ENCODE measurements at places on chromosomes 11 and 22. TPM values are rescaled to one million over a fixed set of nuclear protein-coding genes. Genes with fewer than 3 reads are reported as not detected.
A peak's percentile ranks its signal among the peaks of the same experiment; 100 is the strongest.

Gene NXPE4
- 64.4 TPM for total RNA-seq

- no peak for DNase-seq
Measured at GRCh38 chr11:20075627-20076026, 84.6 kb downstream of the DBX1 start.

Gene ALDH3B2
- not detected for total RNA-seq

- no peak for DNase-seq
Measured at GRCh38 chr11:95108671-95109551, 19.3 kb downstream of the ENDOD1 start.

Gene GRAMD4
- total RNA-seq = 197 TPM

- DNase-seq = no peak
Measured at GRCh38 chr11:107275632-107276031, 182.0 kb downstream of the CWF19L2 start.

- peak; percentile 40 for DNase-seq
Measured at GRCh38 chr11:47998733-47999359, 18.5 kb downstream of the PTPRJ start.

Gene FADD
- total RNA-seq = 26.9 TPM

DNA sequence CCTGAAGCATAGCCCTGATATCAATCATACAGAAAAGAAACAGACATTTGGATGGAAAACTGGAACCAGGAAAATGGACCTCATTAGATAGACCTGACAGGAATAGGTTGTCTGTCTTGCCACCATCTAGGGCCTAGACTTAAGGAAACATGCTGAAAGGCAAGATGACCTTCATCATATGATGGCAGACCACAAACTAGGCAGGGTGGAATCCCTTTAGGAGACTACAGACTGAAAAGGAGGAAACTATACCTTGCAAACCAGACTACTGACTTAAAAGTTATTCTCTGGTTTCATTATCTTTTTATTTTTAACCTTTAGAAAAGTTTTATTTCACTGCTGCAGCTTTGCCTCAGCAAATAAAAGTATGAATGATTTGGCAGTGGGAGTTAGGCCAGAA, 20.3 kb downstream of the SBF2 start:
- DNase-seq = no peak

DNA sequence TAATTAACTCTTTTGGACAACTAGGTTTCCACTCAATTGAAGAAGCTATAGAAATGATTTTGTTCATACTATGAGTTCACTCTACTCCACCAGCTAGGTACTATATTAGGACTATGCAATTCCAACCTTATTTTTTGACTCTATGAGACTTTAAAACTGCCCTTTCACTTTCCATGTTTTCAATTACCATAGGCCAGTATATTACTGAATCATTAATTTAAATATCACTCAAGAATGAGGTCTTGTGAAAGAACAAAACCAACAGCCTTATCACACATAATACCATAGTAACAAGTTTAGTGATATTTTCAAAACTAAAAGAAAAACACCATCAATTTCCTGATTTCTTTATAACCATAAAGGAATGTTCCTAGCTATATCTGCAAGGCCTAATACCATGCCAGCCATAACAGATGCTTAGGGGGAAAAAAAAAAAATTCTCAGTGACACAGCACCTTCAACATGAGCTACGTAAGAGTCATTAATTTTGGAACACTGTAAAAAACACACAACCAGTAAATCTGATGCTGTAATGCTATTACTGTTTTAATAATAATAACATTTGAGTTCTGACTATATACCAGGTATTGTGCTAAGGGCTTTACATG, 6.1 kb downstream of the DCUN1D5 start:
- no peak for DNase-seq

Gene CCND1
- total RNA-seq = 44.6 TPM

- no peak for DNase-seq
Measured at GRCh38 chr11:10893714-10894151, 35.9 kb upstream of the ZBED5 start.

DNA sequence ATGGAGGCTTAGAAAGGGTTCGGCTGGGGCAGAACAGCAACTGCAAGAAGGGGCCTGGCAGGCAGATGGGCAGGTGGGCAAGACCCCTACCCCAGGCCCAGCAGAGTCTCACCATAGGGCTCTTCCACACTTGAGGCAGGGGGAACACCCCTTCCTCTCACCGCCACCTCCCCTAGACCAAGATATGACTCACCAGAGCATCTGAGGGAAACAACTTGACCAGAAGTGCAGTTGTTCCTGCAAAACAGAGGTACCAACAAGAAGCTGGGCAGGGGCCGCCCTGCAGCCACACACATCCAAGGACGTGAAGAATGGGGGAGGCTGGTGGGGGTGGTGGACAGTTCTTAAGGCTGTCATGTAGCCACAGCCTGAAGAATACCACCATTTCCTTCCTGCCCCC, 10.9 kb downstream of the TMPRSS5 start:
- no peak for DNase-seq

Gene TPP1
- total RNA-seq = 86.4 TPM

Measured in mucosa of descending colon (tissue), 3 donors.